NCI-H524 treated with DMSO at 0.1 percent for 48 hours (cell line): ENCODE measurements at places on chromosomes 16 and 17.

DNA sequence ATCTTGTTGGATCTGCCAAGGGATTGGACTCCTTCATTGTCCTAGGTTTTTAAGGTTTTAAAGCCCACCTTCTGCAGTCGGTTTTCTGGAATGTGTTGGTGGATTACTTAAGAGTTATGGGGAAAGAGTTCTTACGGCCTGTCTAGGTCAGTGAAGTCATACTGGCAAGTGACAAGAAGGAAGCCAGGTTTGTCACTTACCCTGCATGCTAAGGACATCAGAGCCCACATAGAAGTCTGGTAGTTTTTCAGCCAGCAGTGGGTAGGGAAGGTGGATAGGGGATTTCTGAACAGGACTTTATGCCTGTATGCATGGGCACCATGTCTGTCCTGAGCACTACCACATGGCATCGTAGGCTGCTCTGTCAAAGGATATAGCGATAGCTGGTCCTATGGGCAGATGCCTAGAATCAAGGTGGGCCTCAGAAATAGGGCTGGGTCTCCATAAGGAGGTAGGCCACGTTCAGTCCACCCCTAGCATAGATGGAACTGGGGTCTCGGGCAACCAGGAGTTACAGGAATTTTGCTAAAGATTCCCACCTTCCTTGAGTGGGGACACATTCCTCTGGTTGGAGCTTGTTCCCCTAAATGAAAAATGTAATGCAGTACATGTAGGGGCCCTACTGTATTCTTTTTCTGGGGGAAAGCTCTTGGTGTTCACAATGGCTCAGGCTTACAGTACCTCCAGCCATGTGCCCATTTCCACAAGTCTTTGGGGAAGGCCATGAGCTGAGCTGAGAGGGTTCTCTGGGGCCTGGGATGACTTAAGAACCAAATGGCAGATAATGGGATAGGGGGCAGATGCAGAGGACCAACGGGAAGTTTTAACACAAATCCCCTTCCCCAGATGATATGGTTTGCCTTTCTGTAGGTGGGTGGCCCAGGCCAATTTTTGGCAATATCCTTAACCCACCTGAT lies 27.5 kb downstream of the TRPV2 start:
- no peak for DNase-seq

DNA sequence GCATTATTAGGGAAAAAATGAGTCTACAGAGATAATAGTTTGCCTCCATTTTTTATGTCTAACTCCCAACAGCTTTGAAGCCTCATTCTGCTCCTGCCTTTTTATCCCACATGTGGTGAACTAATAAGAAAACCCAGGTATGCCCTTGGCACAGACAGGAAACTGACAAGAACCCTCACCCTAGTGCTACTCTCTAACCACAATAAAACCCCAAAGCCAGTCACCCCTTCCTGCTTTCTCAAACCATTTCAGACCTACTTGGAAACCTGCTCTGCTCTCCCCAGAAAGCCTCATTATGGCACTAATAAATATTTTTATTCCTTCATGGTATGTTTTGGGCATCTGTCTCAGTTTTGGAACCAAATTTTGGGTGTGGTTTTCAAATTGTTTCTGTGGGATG lies 3.9 kb upstream of the MARVELD3 start:
- no peak for DNase-seq

DNA sequence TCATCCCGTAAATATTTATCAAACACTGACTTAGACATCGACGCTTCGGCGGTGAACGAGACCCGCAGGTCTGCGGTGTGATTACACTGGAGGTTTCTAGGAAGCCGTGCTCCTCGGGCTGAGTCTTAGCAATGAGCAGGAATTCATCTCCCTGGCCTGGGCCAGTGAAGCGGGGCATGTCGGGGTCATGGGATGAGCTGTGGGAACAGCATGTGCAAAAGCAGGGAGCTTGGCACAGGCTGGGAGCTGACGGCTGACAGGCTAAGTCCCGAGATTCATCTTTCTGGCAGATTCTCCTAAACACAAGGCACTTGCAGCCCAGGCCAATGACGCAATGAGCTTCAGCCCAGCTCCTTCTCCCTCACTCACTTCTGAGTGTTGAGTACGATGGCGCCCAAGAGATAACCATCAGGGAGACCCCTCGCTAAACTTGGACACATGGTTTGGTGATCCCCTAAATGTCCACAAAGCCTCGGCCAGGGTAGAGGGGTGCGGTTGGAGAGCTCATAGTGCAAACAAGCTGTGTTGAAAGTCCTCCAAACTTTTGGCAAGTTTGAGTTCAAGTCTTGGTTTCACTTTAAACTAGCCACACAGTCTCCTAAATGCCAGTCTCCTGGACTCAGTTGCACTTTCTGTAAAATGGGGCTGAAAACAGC lies 12.8 kb downstream of the CRISPLD2 start:
- DNase-seq = no peak

DNA sequence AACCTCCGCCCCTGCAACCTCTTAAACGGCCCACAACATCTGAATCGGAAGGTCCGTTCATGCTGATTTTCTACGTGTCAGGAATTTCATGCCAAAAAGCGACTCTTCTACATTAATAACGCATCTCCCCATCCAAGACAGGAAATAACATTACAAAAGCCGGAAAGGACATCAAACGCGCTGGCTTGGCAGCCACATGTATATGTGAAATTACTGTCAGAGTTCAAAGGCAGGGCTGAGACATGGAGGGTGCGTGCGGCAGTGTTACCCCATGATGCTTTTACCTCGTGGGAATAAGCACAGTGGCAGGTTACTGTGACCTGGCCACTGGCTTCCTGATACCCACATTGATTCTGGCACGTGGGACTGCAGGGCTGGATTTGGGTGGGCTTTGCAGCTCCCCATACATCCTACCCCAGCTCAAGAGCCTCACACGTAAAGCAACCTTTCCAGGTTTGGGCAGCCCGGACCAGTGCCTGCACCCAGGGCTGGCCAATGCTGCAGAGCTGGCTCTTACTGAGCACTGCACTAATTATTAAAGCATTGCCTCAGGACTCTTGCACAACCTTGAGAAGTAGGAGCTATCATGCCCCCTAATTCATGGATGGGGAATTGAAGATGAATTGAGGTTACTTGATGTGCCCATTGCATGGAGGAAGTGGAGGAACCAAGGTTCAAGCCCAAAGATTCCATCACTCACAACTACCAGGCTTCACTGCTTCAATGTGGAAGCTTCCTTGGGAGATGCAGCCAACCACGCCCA lies 120.6 kb upstream of the FOXF1 start:
- no peak for DNase-seq
